CD4-positive, alpha-beta T cell treated with Interleukin-17A for 4 hours (primary cell): ENCODE measurements at places on chromosomes 13 and 19.

DNA sequence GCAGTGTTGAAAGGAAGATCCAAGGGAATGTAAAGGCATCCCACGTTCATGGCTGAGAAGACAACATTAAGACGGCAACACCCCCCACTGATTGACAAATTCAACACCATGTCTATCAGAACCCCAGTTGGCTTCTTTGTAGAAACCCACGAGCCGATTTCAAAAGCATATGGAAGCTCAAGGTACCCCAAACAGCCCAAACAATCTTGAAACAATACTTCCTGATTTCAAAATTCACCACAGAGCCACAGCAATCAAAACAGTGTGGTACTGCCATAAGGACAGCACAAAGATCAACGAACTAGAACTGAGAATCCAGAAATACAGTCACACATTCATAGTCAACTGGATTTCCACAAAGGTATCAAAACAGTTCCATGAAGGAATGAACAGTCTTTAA lies 6.2 kb downstream of the MIER2 start:
- no peak for DNase-seq

DNA sequence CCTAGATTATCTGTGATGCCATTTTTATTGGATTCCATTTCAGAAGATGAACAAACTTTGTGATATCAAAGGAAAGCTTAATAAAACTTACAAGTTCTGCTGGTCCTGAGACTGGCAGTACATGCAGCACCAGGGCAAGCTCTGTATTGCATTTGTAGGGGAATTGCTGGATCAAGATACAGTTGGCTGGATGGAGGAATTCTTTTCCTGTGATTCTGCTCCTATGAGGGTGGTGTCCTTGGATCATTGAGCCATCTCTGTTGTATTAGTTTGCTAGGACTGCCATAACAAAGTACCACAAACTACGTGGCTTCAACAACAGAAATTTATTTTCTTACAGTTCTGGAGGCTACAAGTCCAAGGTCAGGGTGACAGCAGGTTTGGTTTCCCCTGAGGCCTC lies 33.9 kb upstream of the CSNK1A1L start:
- DNase-seq = no peak

GRCh38 chr19:48859711-48860572 lies 8.5 kb downstream of the PLEKHA4 start:
- no peak for DNase-seq

DNA sequence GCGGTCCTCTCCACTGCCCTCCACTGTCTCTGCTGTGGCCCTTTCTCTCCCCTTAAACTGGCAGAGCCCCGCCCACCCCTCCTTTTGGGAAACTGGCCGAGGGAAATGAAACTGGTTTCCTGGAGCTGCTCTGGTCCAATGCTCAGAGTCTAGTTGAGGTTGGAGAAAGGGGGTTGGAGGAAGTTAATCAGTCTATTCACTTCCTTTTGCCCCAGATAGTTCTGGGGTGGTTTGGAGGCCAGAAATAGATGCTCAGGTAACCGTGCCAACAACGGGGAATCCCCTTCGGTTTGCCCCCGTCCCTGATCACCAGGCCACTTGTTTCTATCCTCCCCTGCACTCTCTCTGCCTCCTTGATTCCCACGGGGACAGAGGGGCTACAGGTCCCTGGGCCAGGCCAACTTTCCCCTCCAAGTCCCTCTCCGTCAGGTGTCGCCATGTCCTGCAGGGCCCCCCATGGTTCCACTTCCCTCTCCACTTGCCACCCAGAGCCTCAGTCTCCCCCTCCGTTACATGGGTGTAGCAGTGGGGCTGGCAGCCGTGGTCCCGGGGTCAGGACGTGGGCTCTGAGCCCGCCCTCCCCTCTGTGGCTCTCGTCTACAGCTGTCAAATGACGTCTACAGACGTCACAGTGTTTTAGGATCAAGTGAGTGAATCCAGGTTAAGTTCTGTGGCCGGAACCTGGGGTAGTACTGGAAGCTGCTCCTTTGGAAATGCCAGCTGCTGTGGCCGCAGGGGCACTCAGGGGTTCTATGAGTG lies at the start of gene IL4I1:
Gene IL4I1 (minus strand): TSS at position 25 of the 759 bp plus-strand sequence. CDS start 727 bp downstream, outside the sequence.
- peak; percentile 65 for DNase-seq

- DNase-seq = no peak
Measured at GRCh38 chr13:23655321-23655720, 85.1 kb downstream of the TNFRSF19 start.

DNA sequence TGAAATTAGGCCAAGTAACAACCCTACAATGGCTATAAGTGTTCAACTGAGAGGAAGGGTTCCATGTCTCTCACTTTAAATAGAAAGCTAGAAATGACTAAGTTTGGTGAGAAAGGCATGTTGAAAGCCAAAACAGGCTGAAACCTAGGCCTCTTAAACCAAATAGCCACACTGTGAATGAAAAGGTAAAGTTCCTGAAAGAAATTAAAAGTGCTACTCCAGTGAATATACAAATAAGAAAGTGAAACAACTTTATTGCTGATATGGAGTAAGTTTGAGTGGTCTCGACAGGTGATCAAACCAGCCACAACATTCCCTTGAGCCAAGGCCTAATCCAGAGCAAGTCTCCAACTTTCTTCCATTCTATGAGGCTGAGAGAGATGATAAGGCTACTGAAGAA lies 209.6 kb downstream of the KLF12 start:
- DNase-seq = no peak

DNA sequence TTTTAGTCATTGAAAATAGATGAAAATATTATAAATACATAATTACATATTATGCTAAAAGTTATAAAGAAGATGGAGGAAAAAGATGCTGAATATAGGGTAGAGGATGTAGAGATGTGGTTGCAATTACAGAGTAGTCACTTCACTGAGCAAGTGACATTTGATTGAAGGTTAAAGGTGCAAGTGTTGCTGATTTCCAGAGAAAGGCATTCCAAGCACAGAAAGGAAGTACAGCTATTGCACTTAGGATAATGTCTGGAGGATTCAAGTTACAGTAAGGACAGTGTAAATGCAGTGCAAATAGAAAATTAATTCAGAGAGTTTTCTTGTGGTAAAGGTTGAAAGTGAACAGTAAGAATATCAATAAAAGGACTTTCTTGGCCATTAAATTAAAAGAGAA lies 1721.8 kb downstream of the PCDH9 start:
- DNase-seq = no peak

DNA sequence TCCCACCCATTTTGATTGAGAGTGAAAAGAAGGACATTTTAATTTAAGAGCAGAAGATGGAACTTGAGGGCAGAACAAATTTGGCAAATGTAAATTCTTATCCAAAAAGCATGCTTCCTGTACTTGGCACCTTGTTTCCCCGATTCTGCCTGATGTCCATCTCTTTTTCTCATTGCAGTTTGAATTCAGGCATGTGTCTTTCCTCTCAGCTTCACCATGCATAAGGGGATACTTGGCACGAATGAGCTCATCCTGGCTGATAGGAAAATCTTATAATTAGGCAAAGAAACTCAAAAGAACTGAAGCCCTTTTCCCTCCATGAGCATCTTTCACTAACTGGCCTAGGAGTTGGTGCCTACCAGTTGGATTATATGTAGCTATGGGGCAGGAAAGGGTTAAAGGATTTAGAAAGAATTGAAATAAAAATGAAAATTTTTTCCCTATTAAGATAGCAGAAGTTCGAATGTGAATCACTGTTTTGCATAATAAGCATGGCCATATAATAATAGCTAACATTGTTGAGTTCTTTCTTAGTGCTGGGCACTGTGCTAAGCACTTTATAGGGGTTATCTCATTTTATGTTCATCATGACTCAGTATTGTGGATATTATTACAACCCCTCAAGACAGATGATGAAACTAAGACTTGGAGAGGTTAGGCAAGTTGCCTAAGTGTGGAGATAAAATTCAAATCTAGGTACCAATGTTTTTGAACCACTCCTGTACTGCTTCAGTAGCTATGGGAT lies 386.6 kb downstream of the KCNRG start:
- no peak for DNase-seq

DNA sequence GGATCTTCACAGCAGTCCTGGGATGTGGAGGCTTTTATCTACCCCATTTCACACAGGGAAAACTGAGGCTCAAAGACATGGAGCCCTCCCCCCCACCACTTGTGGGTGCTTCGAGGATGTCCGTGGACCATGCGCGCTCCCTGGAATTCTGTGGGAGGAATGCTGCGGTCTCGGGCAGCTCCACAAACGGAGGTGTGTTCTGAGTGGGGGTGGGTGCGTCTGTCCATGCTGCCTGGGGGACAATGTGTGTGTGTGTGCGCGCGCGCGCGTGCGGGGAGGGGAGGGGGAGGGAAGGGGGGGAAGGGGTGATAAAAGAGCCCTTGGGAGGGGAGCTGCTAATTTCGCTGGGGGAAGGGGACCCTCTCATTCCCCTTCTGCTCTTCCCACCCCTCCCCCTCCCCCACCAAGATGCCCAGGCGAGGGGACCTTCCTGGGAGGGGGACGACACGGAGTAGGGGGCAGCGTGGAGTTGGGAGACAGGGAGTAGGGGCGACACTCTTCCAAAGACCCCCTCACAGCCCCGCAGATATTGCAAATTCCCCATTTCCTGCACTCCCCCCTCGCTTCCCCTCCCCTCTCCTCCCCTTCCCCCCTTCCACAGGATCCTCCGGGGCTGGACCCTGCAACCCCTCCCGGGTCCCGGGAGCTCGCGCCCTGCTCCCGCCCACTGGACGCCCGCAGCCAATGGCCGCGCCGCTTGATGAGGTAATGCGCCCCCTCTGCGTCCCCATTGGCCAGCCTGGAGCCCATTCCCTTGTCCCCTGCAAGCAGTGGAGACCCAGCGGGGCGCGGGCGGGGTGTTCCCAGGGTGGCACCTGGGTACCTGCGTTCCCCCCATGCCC lies 18.9 kb upstream of the ZNRF4 start:
- DNase-seq = no peak

DNA sequence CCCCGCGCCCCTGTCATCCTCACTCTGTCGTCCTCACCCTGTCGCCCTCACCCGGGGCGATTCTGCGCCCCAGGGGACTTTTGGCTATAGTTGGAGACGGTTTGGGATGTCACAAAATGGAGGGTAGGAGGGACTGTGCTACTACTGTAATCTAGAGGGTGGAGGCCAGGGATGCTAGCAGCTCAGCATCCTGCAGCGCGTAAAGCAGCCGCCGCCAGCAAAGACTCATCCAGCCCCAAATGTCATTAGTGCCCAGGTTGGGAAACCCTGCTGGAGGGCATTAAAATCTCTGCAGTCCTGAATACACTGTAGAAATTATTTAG lies 362 bp downstream of the ZNF557 start:
- DNase-seq = no peak

GRCh38 chr19:9863759-9864158 lies 28.6 kb downstream of the PIN1 start:
- DNase-seq = peak; percentile 62

GRCh38 chr13:102440259-102440936 lies 38.5 kb upstream of the FGF14 start:
- no peak for DNase-seq
